GM12891 (cell line): ENCODE measurements at places on chromosomes 12 and 14.

GRCh38 chr12:69442894-69443293, 27.3 kb upstream of the FRS2 start:
- DNase-seq, result no peak

GRCh38 chr14:58808828-58809227, 171.1 kb downstream of the DACT1 start:
- no peak for DNase-seq

DNA sequence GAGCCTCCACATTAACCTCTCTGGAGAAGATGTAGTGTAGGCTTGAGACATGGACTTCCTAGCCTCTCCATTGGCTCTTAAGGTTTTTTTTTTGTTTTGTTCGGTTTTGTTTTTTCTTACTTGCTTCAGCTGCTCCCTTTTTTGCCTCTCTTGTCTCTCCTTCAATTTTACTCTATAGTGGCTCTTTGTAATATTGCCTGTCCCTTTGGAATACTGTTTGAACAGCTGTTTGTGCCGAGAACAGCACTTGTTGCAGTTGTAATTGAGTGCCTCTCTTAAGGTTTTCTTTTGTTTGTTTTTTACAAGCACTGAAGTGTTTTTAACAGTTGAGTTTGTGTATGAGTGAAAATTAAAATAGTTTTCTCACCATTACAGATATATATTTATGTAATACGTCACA, 567.7 kb downstream of the LRFN5 start:
- DNase-seq, result no peak

DNA sequence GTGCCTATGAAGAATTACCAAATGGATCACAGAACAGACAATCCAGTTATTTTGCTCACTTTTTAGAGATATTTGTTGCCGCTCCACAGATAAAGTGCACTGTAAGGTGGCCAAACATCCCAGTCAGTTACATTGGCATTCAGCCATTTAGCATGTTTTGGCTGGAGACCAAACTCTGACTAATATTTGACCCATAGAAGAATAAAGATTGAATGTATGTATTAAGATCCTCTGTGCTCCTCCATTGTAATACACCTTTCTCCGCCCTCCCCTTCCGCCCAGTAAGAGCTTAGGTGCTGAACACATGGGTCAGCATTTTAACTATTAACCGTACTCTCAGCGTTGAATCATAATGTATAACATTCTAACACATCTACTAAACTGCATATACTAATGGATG, 163.4 kb downstream of the ANO6 start:
- DNase-seq, result no peak

DNA sequence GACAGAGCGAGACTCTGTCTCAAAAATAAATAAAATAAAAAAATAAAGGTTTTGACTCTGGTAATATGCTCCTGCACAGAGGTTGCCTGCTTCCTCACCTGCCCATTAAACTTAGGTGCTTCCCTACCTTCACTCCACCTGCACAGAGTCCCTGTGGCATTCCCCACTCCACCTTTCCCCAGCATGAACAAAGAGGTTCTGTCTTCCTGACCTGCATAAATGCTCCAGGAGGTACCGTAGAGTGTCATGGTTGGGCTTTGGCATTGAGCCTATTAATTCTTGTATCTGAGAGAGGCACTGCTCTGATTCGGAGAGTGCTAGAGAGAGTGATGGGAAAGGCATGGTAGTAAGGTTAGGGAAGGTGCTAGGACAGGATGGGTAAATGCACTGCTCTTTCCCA, 6.3 kb downstream of the ARHGAP9 start:
- no peak for DNase-seq

- no peak for DNase-seq
Measured at GRCh38 chr12:124655698-124656516, 88.5 kb upstream of the NCOR2 start.

GRCh38 chr12:124466216-124467128, 100.9 kb downstream of the NCOR2 start:
- peak; percentile 92 for DNase-seq

- no peak for DNase-seq
Measured at GRCh38 chr12:123621619-123622530, 11.6 kb downstream of the EIF2B1 start.

- DNase-seq, result no peak
Measured at GRCh38 chr12:69052613-69053408, 119.8 kb upstream of the CPM start.

DNA sequence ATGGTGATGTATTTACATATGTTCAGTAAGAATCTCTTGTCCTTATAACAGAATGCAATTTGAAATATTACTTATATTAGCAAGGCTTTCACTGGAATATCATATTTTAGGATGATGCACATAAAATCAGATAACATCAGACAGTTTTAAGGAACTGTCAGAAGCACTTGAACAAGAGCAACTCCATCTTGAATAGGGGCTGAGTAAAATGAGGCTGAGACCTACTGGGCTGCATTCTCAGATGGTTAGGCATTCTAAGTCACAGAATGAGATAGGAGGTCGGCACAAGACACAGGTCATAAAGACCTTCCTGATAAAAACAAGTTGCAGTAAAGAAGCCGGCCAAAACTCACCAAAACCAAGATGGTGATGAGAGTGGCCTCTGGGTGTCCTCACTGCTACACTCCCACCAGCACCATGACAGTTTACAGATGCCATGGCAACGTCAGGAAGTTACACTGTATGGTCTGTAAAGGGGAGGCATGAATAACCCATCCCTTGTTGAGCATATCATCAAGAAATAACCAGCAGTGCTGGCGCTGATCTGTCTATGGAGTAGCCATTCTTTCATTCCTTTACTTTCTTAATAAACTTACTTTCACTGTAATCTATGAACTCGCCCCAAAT, 27.6 kb upstream of the ETV6 start:
- no peak for DNase-seq

DNA sequence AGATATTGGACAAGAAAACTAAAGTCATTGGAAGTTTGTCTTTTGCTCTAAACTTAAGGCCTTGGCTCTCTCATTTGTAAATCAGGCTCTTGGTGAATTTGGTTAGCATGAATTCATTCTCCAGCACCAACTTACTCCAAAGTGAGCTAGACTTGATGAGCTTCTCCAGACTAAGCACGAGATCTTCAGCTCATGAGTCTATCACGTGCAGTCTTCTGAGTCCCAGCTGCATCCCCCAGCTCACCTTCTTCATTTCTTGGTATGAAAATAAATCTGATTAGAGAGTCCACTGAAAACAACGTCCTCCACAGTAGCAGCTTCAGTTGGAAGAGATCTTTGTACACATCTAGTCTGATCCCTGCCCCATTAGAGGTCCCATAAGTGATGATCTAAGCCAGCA, 52.5 kb upstream of the DDX11 start:
- DNase-seq, result no peak

GRCh38 chr12:120013659-120014380, 24.8 kb downstream of the BICDL1 start:
- DNase-seq, result no peak

GRCh38 chr14:29900609-29901350, 26.9 kb downstream of the PRKD1 start:
- no peak for DNase-seq

DNA sequence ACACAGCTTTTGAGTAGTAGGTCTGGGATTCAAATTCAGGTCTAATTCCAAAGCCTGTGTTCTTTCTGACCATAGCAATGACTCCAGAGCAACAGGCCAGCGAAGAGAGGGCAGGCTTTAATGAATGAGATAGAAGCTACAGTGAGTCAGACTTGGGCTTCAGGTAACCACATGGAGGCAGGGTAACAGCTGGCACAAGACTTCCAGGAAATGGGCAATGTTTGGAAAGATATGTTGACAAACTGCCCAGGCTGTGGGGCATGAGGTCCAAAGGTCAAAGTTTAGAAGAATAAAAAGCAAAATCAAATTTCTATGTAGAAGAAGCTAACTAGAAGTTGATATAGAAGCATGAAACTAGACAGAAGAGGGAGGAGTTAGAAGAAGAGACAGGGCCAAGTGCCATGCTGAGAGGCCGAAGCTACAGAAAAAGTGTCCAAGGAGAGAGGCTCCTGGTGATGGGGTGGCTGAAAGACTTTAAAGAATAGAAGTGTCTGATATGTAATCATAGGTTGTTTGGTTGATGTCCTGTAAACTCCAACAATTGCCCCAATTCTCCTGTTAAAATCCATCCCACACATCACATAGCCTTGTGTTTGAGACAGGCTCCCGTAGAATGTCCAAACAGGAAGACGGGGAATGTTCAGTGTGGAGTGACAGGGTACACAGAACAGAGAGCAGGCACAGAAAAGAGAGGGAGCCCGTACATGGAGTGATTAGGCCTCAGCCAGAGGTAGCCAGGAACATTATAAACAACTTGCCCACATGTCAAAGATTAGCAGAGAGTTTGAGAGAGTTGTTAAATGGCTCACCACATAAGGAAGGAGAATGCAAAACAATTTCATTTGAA, 384.7 kb downstream of the CCDC91 start:
- DNase-seq, result no peak

DNA sequence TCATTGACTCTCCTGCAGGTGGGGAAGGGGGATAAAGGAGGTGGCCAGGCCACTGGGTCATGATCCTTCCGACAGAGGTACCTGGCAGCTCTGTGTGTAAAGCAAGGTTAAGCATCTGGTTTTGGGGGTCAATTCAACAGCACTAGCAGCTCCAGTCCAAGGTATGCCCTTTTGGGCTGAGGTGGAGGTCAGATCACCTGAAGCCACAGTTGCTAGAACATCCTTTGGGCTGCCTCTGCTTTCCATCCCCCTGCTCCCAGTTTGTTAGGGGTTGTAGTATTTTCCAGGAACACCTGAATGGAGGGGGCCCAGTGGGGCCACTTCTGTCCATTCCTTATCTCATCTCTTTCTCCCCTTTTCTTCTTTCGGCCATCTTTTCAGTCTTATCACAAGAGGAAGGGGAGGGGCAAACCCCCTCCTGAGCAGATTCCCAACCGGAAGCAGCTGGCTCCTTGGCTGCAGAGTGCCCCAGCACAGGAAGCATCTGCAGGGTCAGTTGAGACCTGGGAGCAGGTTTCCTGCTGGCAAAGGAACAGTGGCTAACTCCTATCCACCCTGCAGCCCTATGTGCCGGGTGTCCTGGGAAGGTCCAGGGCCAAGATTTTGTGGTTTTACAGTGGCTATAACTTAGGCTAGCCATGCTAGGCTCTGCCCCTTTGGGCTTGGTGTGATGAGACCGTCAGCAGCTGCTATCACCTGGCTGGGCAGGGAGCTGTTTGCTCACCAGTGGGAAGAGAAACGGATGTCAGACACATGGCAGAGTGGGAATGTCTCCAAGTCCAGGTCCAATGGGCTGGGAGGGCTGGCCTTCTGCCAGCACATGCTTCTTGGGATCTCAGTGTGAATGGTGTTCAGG, 40.2 kb downstream of the SH2B3 start:
- no peak for DNase-seq

DNA sequence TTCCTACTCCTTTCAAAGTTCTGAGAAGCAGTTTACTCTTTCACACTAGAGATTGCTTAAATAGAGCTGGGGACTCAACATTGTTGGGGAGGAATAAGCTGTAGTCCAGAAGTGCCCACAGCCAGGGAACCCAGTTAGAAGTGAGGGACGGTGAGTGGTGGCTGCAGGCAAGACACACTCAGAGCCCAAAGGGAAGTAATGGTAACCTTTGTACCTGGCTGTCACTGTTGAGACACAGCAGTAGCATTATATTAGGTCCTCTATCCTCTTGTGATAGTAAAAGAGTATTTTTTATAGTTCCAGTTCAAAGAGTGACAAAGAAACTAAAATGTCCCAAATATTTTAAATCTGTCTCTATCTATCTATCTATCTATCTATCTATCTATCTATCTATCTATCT, 263.3 kb downstream of the TTC6 start:
- DNase-seq, result no peak

DNA sequence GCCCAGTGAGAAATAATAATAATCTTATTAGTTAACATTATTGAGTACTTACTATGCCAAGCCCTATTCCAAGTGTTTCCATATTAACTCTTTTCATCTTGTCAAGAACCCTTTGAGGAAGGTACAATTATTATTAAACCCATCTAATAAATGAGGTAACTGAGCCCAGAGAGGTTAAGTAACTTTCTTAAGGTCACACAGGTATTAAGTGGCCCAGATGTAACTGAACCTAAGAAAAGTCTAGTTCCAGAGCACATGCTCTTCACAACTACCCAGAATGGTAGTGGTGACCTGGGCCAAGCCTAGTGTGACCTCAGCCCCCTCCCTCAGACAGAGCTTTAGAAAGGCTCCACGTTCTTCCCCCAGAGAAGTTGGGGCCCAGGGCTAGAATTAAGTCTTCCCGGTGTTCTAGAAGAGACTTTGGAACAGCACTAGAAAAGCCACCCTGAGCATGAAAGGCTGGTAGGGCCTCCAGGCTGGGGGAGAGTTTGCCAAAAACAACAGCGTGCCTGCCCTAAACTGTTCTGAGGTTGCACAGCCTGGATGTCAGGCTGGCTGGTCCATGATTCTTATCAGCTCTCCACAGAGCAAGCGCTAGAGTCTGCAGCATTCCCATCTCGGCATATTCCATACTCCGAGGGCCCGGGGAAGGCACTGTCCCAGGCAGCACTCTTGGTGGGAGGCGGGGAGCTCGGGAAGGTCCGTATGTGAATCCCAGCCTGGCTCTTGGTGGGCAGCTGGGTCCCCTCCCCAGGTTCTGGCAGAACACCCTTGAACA, 41.3 kb upstream of the CTDSP2 start:
- no peak for DNase-seq

- no peak for DNase-seq
Measured at GRCh38 chr12:116204169-116204568, 73.3 kb downstream of the MED13L start.

DNA sequence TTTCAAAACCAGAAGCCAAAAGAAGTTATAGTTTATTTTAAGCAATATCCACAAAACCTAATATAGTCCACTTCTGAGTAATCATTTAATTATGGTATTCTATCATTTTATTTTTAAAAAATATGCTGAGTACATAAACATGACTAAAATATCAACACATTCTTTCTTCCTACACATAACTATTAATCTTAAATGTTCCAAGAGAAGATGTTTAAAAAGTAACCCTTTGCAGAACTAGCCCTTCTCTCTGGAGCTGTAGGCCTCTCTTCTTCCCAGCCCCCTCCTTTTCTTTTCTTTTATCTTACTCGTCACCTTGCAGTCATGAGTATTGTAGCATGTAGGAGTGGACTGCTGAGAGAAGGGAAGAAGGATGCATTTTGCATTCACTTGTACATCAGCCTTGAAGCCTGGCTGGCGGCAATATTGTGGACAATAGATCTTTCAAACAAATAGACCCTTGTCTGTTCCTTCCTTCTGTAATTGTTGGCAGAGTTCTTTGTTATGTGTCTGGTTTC, 941.9 kb downstream of the NRXN3 start:
- no peak for DNase-seq
